GM10248 (cell line): ENCODE measurements at places on chromosomes 1 and 21.

- DNase-seq = no peak
These were observed 32.6 kb upstream of the PARP1 start for GRCh38 chr1:226440512-226440911.

- DNase-seq = no peak
These were observed 7.1 kb upstream of the PSMA5 start for GRCh38 chr1:109433322-109433721.

GRCh38 chr1:116561563-116561962 is 9.3 kb downstream of the CD58 start:
- no peak for DNase-seq

GRCh38 chr1:59498640-59499039 is 201.7 kb downstream of the FGGY start:
- no peak for DNase-seq

DNA sequence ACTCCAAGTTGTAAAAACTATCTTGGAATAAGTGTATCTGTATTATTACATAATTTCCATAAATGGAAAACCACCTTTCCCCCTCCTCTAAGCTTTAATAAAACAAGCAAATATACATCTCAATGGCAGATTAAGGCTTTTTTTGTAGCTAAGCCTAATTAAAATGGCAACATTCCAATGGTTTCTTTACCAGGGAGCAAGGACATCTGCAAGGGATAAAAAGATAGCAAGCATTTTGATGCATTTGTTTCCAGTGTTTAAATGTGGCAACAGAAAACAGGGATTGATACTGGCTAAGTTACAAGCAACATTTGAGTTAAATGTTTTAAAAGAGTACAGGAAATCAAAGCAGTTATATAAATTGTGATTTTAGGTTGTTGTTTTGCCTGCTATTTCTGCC is 1012.7 kb downstream of the ADGRL2 start:
- no peak for DNase-seq

- DNase-seq = no peak
These were observed 19.0 kb downstream of the RRP1 start for GRCh38 chr21:43808367-43808766.

- DNase-seq = no peak
These were observed 30.9 kb downstream of the DNAI4 start for GRCh38 chr1:66893712-66894111.

DNA sequence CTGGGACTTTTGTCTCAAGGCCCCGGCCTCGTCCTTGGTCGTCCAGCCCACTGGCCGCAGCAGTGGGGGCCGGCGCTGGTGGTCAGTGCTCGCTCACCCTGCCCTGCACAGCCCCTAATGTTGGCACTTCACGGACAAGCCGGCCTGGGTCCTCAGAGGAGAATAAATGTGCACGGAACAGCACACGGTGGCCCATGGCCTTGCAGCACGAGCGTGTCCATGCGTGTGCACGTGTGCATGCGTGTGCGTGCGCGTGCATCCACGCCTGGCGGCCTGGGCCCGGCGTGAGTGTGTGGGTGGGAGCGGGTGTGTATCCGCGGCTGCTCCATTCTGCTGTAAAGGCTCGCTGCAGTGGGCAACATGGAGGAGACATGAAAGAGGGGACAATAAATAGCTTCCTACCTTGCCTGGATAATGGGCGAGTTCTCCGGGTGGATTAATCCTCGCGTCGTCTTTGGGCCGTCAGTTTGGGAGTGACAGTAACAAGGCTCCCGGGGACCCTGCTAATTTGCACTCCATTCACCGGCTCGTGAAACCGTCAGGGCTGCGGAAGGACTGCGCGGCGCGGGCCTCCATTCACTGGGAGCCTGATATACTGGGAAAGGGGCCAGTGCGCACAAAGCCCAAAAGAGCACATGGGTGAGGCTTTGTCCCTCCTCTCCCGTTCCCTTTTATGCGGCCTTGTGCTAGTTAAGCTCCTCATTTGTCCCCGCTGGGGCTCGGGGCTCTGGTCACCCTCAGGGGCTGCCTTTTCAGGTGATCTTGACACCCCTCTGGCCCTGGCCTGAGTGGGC is 142.8 kb downstream of the PRDM16 start:
- DNase-seq = no peak

- DNase-seq = no peak
These were observed 82.3 kb downstream of the LTN1 start for GRCh38 chr21:28910280-28910887.

DNA sequence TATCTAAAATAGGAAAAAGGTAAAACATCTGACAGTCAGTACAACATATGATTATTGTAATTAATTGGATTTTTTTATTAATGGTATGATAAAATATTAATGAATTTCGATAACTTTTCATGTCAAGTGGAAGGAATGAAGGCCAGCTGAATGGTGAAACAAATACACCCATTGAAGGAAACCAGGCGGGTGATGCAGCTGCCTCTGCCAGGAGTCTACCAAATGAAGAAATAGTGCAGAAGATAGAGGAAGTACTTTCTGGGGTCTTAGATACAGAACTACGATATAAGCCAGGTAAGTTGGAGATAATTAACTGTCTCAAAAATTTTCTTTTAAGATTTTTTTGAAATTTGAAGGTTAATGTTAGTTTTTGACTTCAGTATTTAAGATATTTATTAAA is 3.2 kb downstream of the SON start:
- no peak for DNase-seq

DNA sequence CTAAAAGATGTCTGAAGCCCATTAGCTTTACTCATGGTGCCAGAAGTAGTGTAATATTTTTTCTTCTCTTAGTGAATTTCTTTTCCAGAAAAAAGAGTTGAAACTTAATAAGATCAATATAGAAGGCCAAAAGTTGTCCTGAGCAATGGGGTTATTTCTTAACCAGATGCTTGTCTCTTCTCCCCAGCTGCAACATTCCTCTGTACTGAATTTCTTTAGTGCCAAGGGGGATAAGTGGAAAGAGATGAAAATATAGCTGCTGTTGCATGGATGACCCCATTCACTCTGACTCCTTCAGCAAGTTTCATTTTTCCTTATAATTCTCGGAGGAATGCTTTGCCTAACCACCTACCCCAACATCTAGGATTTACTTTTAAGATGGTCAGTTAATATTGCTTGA is 675.0 kb downstream of the USP25 start:
- no peak for DNase-seq

DNA sequence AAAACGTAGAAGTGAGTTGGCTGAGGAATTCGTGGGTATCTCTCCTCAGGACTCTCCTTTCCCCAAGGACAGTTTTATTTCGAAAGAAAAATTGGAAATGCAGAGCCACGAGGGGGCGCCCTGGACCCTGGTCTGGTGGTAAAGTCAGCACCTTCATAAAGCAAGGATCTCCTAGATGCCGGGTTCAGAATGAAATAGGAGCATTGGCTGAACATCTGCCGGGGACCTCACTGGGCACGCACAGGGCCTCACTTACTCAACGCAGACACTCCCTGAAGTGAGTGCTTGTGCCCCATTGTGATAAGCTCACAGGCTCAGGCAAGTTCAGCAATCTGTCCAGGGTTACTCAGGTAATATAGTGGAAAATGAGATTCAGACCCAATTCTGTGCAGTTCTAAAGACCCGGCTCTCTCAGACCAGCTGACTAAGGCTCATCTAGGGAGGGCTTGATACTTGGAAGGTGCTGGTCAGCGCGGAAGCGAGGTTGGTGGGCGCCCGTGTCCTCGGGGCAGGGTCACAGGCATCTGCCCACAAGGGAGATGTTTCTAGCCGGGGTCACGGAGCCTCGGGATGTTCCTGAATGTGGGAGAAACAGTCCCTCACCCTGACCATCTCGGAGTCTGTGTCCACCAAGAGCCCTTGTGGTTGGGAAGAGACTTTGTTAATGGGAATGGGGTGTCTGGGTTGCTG is 55.7 kb upstream of the ETV3 start:
- DNase-seq = peak; percentile 72

- peak; percentile 57 for DNase-seq
These were observed 25.6 kb downstream of the S100A10 start for GRCh38 chr1:151968058-151968457.

GRCh38 chr1:66244429-66244828 is 289.5 kb upstream of the SGIP1 start:
- no peak for DNase-seq

DNA sequence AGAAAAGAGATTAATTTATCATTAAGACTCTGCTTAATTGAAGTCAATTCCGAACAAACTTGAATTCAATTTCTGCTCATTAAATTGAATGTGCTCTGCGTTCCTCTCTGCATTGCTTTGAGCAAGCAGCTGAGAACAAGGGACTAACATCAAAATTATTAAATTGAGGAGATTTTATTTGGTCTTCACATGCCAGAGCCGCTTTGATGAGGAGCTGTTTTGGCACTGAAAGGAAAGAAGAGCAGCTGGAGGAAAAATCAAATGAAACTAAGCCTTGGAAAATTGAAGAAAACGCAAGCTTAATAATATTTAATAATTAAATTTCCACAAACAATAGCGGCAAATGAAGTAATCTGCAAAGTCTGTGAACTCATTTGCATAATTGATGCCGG is 222.0 kb upstream of the PKN2 start:
- no peak for DNase-seq

- DNase-seq = no peak
These were observed 66.2 kb upstream of the RNPC3 start for GRCh38 chr1:103459346-103459745.

GRCh38 chr1:151312411-151312810 is 14.8 kb downstream of the PI4KB start:
- no peak for DNase-seq

GRCh38 chr1:9724706-9725476 is 73.4 kb downstream of the PIK3CD start:
- peak; percentile 86 for DNase-seq

- DNase-seq = no peak
These were observed 19.4 kb downstream of the VANGL2 start for GRCh38 chr1:160419838-160420169.

DNA sequence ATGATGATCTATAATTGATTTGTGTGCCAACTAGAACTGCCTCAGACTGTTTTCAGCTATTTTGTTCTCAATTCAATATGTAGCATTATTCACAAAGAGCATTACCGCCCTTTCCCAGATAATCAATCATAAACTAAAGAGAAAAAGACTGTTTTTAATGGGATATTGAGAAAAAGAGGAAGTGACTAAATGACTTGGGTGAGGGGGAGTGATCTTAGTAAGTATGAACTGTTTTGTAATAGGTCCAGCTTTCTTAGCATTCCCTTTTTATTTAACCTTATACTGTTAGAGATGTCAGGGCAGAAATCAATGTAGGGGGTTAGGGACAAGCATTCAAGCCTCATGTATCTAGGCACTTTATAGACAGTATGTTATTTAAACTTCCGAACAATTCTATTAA is 157.8 kb upstream of the DPYD start:
- DNase-seq = no peak

GRCh38 chr1:20185834-20186782 is at the start of the genes PLA2G2C and UBXN10:
Gene PLA2G2C (minus strand): TSS chr1:20186518. CDS start chr1:20177363, 9,155 bp downstream.
Gene UBXN10 (plus strand): TSS chr1:20186096. CDS start chr1:20190562, 4,466 bp downstream.
- peak; percentile 62 for DNase-seq

GRCh38 chr1:227560393-227561173 is 2.8 kb upstream of the ZNF678 start:
- DNase-seq = no peak

DNA sequence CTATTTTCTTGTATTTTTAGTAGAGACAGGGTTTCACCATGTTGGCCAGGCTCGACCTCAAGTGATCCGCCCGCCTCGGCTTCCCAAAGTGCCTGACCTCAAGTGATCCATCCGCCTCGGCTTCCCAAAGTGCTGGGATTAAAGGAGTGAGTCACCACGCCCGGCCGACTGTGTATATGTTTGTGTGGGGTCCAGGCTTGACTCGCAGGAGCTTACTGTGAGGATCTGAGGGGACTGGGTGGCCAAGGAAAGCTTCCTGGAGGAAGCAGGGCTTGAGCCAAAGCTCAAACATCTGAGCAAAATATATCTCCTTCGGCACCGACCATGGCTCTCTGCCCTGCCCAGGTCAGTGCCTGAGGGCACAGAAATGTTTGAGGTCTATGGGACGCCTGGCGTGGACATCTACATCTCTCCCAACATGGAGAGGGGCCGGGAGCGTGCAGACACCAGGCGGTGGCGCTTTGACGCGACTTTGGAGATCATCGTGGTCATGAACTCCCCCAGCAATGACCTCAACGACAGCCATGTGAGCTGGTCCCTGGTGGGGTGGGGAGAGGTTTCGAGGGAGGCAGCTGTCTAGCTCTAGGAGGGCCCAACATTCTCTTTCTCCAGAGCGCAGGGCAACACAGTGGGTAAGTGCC is 10.5 kb downstream of the PADI3 start:
- DNase-seq = no peak

DNA sequence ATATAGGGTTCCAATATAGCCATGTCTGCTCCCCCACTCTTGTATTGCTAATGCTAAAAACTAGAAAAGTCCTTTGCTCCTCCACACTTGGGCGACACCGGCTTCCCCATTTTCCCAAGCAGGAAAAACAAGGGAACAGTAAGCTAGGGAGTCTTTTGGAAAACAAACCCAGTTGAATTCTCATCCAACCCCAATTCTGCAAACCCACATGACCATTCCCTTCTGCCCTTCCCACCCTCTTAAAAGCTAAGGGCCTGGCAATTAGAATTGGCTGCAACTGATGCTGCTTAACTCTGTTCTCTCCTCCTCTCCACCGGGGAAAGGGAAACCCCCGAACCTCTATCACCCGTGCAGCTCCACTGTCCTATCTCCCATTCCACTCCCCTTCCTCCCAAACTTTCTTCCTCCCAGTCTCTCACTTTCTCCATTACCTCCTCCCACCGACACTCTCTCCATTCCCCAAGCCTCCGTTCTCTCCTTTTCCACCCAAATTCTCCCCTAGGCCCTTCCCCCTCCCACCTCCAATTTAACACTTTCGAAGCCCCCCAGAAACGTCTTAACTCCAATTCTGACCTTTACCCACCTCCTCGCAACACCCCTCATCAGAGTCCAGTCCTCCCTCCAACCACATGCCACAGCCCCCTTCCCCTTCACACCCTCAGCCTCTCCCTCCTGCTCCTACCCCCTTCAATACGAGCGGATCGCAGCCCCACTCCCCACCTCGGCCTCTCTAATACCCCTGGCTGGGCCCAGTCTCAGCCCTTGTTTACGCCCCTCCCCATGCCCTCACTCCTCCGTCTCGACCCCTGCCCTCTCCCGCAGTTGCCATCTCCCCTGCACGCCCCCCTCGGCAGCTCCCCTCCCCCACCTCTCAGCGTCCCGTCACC is 701 bp downstream of the DEDD start:
- DNase-seq = peak; percentile 35

- no peak for DNase-seq
These were observed 4.7 kb upstream of the XKR8 start for GRCh38 chr1:27955076-27955475.

DNA sequence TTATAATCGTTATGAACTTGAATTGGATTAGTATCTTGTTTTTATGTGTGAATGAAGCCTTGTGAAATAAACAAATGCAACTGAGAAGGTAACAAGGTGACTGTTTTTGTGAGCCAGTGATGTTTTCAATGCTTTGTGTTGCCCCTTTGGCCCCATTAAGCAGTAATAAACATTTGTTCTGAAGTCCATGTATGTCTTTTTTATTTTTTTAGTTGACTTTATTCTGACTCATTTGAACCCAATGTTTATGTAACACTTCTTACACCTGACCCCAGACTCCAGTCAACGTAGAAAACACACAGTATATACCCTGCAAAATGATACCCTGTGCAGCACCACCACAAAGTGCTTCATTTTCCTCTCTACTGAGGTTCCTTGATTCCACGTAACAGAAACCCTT is 4.6 kb upstream of the CACYBP start:
- no peak for DNase-seq
